ENCODE measurements at places on chromosomes 13 and 19.
A peak's percentile ranks its signal among the peaks of the same experiment; 100 is the strongest.

- DNase-seq, result no peak
Observed at GRCh38 chr13:25873242-25873612, 178.6 kb downstream of the SHISA2 start.

- DNase-seq, result peak; percentile 37
Observed at GRCh38 chr19:48746738-48747575, at the start of gene IZUMO1. Gene IZUMO1, minus strand, starts transcription at chr19:48746909. Its CDS starts 1,050 bp downstream, at chr19:48745859.

- DNase-seq, result no peak
Observed at GRCh38 chr13:39767791-39768517, 112.5 kb downstream of the COG6 start.

GRCh38 chr13:50200569-50200968, 185.3 kb downstream of the KCNRG start:
- no peak for DNase-seq

DNA sequence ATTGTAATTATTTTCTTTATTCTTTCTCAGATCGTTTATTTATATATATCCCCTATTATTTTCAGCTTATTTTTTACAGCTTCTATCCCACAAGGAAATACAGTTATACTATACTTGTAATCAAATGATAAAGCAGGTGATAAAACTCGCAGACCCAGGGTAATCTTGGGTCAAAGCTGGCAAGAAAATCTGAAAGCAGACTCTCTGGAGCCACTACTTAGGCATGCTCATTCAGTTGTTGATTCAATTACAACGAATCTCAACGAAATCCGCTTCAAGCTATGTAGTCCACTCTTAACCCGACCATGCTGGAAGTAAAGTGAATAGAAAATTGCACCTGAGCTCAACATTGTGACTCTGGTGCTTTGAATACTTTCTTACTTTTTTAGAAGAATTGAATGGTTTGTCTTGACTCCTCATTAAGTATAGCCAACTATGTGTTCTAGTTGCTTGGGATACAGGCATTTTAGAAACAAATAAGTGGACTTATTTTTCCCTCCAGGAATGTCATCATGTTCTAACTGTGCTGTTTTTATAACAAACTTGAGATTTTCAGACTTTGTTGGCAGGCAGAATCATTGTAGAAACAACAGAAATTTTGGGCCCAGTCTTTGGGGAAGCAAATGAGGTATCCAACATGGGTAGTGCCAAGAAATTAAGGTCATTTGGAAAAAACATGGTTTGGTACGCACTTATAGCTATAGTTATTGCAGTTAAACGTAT, 21.4 kb downstream of the ESD start:
- no peak for DNase-seq

DNA sequence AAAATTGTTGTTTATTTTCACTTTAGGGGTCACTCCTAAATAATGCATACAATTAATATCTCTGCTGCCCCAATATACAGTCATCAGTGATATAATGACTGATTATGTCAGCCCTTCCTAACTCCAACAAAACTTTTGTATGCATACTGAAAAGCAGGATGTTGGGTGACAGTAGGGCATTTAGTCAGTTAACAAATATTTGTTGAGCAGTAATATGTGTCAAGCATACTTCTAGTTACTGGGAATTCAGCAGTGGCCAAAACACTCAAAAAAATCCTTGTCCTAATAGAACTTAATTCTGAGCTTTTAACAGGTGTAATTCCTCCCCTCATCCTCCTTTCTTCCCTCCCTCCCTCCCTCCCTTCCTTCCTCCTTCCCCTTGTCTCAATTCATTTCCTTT, 560.7 kb upstream of the KLHL1 start:
- DNase-seq, result no peak

GRCh38 chr19:47093254-47093653, 20.3 kb downstream of the ZC3H4 start:
- no peak for DNase-seq

GRCh38 chr13:41136396-41137031, 3.9 kb upstream of the KBTBD6 start:
- no peak for DNase-seq

DNA sequence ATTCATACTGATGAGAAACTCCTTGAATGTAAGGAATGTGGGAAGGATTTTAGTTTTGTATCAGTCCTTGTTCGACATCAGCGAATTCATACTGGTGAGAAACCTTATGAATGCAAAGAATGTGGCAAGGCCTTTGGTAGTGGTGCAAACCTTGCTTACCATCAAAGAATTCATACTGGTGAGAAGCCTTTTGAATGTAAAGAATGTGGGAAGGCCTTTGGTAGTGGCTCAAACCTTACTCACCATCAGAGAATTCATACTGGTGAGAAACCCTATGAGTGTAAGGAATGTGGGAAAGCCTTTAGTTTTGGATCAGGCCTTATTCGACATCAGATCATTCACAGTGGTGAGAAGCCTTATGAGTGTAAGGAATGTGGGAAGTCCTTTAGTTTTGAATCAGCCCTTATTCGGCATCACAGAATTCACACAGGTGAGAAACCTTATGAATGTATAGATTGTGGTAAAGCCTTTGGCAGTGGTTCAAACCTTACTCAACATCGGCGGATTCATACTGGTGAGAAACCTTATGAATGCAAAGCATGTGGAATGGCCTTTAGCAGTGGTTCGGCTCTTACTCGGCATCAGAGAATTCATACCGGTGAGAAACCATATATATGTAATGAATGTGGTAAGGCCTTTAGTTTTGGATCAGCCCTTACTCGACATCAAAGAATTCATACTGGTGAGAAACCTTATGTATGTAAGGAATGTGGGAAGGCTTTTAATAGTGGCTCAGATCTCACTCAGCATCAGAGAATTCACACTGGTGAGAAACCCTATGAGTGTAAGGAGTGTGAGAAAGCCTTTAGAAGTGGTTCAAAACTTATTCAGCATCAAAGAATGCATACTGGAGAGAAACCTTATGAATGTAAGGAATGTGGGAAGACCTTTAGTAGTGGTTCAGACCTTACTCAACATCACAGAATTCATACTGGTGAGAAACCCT, 26.6 kb downstream of the ZNF345 start:
- no peak for DNase-seq

DNA sequence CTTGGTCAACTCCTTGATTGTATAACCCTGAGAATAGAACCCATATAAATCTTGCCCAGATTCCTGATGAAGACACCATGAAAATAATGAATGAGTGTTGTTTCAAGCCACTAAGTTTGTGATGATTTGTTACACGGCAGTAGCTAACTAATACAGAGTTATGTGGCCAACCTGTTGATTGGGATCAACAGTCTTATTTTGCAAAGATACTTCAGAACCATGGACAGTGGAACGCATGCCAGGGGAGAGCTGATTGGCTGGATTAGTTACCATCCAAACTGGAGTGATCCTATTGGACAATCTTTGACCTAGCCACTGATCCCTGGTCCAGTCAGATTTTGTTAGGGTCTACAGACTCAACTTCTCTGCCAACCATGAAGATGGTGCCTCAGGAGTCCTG, 26.6 kb downstream of the CD70 start:
- DNase-seq, result no peak

DNA sequence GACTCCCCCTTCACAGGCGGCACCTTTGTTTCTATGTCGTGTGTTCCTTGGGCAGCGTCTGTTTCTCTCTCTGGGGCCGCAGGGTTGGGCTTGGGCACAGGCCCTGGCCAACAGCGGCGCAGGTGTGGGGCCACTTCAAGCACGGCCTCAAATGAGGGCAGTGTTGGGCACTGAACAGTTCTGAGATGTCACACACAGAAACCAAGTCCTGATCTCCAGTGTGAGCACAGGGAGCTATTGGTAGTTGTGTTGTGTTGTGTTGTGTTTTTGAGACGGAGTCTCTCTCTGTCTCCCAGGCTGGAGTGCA, 42.7 kb downstream of the GATAD2A start:
- no peak for DNase-seq

GRCh38 chr19:55304980-55305379, 20.2 kb downstream of the TMEM150B start:
- DNase-seq, result no peak

DNA sequence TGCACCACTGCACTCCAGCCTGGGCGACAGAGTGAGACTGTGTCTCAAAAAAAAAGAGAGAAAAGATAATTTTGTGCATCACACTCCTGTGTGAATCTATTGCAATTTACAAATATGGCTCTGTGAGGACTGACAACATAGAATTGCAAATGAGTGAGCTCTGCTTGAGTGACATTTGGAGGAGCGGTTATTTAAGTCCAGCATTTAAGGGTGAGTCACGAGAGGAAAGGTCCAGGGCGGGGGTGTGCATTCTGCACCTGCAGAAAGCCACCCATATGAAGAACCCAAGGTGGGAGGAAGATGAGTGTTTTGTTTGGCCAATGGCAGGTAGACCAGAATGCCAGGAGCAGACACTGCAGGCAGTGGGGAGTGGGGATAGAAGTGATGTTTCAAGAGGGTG, 58.5 kb downstream of the DGKH start:
- no peak for DNase-seq

DNA sequence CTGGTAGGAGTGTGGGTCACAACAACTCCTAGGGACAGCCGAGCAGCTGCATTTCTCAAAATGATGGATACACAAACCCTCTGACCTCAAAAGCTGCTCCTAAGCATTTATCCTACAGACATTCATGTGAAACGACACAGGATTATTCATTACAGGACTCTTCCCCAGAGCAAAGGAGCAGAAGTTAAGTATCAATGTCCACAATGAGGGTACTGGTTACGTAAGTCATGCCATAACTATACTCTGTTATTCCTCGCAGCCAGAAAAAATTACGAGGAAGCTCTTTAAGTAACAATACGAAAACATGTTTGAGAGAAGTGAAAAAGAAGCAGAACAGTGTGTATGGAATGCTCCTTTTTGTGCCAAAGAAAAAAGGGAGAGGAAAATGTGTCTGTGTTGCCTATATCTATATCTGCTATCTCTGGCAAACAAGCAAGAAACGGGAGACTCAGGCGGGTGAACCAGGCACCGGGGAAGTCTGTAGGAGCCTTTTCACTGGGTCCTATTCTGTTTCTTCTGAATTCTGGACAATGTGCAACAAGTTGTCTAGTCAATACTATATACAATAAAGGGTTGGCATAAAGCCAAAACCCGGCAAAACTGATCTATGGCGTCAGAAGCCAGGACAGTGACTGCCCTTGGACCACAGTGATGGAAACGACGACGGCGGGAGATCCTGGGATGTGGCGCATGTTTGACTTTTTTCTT, 1.3 kb downstream of the ISOC2 start:
- DNase-seq, result no peak

- DNase-seq, result no peak
Observed at GRCh38 chr13:35648201-35648600, 171.7 kb upstream of the MAB21L1 start.

GRCh38 chr19:3823350-3823713, 37.2 kb upstream of the MATK start:
- DNase-seq, result no peak

DNA sequence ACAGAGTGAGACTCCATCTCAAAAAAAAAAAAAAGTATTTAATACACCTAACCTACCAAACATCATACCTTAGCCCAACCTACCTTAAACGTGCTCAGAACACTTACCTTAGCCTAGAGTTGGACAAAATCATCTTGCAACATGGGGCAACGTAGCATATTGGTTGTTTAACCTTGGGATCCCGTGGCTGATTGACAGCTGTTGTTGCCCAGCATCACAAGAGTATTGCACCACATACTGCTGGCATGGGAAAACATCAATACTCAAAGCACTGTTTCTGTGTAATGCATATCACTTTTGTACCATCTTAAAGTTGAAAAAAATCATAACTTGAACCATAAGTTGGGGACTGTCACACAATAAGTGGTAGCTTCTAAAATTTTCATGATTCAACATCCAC, 73.8 kb upstream of the MIR17HG start:
- no peak for DNase-seq

- no peak for DNase-seq
Observed at GRCh38 chr13:34356686-34357434, 538.9 kb downstream of the RFC3 start.

DNA sequence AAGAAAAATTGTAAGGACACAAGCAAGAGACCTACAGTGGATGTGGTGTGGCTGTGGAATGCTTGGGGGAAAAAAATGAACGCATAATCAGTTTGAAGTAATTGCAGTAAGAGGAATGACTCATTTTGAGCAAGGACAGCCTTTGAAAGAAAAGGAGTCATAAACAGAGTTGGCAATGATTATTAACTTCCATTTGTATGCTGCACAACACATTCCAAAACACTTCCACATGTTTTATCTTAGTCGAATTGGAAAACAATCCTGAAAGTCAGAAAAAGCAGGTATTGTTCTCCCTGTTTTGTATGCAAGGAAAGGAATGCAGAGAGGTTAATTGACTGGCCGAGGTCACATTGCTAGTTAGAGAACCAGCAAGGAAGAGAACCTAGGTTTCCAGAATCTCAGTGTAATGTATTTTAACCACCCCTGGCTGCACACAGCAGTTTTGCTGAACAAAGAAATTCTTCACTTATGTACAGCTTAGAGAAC, 630.0 kb upstream of the MIR17HG start:
- DNase-seq, result peak; percentile 70

- DNase-seq, result no peak
Observed at GRCh38 chr13:29136341-29136740, 316.2 kb downstream of the MTUS2 start.

- no peak for DNase-seq
Observed at GRCh38 chr19:3065675-3066357, 3.5 kb upstream of the TLE5 start.

DNA sequence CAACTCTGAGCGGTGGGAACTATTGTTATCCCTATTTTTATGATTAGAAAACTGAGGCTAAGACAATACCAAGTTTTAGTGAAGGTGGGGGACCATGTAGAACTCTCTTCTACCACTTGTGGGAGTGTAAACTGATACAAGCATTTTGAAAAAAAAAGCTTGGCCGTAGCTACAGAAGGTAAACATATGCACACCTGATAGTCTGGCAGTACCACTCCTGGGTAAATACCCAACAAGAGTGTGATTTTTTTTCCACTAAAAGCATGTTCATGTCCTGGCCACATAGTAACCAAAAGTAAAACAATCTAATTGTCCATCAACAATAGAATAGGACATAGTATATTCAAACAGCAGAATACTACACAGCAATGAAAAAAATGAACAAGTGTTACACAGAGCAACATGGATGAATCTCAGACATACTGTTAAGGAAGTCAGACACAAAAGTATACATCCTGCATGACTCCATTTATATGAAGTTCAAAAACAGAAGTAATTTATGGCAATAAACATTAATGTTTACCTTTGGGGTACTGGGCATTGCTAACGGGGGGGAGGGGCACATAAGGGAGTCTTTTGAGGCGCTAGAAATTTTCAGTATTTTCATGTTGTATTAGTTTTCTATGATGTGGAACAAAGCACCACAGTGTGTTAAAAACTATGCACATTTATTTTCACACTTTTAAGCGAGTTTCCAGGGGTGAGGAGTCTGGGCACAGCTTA, 6.4 kb upstream of the SPATA13 start:
- no peak for DNase-seq

- DNase-seq, result no peak
Observed at GRCh38 chr19:9934132-9934950, 2.0 kb downstream of the OLFM2 start.

DNA sequence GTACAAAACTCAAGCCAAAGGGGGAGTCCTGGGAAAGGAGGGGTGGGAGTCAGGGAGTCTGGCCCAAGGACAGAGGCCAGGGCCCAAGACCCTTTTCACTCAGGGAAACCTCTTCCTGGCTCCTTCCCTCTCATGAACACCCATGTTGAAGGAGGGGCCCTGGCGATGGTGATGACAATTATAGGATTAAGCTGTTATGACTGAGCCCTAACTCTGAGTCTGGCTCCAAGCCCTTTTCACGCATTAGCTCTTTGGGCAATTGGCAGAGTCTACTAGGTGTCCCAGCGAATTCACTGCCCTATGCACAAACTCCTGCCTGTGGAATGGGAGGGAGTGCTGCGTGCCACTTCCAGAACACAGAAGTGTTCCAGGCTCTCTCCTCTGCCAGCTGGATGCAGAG, 20.7 kb downstream of the ZNF575 start:
- DNase-seq, result no peak

GRCh38 chr13:23504180-23504579, 66.0 kb upstream of the TNFRSF19 start:
- peak; percentile 45 for DNase-seq

All from GM04503 (cell line).